NCI-H460 (cell line): ENCODE measurements at places on chromosomes 16 and 17.

GRCh38 chr17:61238455-61238933 is 161.1 kb upstream of the TBX2 start:
- no peak for DNase-seq

DNA sequence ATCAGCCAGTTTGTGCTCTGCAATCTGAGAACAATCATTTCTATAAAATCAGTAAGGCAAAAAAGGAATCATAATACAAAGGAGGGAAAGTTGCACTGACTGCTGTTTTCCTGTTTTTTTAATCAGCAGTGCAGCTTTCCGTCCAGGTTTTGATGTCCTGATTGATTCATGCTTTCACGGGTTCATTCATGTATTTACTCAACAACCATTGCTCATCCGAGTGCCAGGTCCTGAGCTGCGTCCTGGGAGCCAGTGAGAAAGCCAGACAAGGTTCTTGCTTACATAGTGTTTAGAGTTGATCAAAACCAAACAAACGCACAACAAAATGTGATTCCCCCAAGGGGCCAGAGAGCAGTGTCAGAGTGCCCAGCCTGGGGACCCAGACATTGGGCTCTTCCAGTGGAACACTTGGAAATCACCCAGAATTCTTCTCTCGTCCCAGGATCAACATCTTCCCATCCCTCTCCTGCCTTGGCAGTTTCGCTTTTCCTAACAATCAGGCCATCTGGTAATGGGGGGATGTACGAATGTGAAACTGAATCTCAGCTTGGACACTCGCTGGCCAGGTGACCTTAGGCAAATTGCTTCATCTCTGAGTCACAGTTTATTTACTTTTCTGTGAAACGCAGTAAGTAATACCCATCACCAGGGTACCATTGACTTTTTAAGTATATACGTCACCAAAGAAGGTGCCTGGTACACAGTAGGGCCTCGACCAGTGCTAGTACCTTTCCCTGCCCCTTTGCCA is 13.3 kb upstream of the C1QL1 start:
- DNase-seq, result peak; percentile 33

GRCh38 chr17:49899191-49899485 is 51.3 kb upstream of the TAC4 start:
- DNase-seq, result no peak

- DNase-seq, result no peak
Measured at GRCh38 chr17:52517176-52517575, 358.7 kb upstream of the CA10 start.

GRCh38 chr16:85512808-85513115 is 100.4 kb upstream of the GSE1 start:
- DNase-seq, result no peak

DNA sequence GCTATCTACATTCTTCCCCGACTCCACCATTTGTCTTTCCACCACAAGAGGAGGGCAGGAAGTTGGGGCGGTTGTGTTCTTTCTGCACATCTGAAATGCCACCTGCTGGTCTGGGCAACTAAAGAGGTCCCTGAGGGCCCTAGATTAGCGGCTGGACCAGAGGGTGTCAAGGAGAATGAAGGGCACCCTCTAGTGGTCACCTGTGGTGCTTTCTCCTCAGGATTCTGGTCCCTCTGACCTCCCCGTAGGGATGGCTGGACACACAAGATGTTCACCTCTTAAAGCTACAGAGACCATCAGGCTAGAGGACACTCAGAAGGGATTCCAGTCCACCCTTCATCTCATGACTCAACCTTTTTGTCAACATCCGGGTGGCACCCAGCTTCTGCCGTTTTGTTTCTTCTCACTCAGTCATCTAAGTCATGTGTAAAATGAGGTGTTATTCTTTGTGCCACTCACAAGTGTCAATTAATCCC is 2.9 kb upstream of the SCIMP start:
- peak; percentile 63 for DNase-seq

DNA sequence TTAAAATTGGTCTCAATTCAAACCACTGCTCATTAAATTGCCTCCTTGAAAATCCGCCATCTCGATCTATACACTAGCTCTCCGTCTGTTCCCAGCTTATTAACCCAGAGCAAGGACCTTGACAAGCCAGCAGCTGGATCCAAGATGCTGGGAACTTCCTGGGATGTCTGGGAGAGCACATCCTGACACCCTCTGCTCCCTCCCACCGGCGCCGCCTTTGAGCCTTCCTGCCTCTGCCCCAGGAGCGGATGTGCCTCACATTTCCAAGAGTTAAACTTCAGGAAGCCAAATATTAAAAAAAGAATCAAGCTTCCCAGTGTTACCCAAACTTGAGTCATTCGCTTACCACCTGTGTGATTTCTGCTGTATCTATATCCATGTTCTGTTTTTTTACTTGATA is 107.9 kb downstream of the HAPSTR1 start:
- no peak for DNase-seq

DNA sequence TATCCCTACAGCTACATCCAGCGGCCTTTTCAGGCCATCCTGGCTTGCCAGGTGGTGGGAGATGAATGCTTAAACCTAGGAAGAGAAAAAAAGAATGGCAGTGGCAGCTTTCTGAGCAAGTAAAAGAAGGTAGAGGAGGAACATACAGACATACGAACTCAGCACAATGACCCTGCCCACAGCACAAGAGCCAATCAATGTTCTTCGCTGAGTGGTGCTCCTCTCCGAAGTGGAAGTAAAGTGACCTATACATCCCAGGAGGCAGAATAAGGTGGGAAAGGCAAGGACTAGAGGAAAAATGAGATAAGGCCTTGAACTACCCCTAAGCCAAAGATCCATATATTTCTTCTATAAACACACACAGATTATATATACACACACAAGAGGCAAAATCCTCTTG is 28.7 kb downstream of the USP31 start:
- no peak for DNase-seq

DNA sequence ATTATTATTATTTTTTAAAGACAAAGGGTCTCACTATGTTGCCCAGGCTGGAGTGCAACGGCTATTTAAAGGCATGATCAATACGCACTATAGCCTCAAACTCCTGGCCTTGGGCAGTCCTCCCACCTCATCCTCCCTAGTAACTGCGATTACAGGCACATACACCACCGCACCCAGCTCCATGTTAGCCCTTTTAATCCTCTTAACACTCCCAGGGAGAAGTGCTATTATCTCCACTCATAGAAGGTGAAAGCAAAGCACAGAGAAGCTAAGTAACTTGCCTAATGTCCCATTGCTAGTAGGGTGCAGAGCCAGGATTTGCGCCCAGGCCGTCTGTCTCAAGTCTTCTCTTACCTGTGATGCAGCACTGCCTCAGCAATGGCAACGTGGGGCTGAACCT is 5.0 kb downstream of the HAS3 start:
- no peak for DNase-seq

DNA sequence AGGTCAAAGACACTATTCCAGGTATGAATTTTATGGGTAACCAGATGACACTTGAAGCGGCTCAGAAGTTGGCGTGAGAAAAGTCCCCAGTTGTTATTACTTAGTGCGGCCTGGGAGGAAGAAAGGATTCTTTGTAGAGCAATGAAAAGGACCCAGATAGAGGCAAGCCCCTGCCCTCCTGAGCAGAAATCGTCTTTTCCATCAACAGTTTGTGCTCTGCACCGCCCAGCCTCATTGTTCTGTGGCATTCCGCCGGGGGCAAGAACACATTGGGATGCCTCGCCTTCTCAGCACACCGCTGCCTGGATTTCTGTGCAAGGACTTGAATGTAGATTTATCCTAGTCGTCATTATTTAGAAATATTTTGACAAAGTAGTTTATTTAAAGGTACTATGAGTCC is 32.7 kb upstream of the CRHR1 start:
- DNase-seq, result no peak

GRCh38 chr17:6355196-6355595 is 79.7 kb downstream of the AIPL1 start:
- no peak for DNase-seq
